ENCODE measurements at places on chromosomes 3 and 15. TPM values are rescaled to one million over a fixed set of nuclear protein-coding genes. Genes with fewer than 3 reads are reported as not detected.

DNA sequence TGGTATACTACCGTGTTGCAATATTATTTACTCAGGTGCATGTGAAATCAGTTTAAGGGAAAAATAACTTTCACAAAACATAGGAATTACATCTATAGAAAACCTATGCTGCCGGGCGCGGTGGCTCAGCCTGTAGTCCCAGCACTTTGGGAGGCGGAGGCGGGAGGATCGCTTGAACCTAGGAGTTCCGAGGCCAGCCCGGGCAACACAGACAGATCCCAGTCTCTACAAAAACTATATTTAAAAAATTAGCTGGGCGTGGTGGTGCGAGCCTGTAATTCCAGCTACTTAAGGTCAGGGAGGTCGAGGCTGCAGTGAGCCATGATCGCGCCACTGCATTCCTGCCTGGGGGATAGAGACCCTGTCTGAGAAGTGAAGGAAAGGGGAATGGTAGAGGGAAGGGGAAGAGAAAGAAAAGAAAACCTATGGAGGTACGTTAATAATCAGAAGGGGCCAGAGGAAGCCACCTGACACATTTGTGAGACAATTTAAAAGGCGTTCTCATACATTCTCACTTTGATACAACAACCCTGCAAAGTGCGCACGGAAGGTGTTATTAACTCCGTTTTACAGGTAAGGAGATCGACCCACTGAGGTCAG, 456 bp upstream of the TMEM62 start:
- H3K27me3 ChIP-seq, result no peaks in the 10 kb centered on the region
- peak overlapping the region; percentile 99 for H3K4me3 ChIP-seq
- no peak for DNase-seq

GRCh38 chr3:180036092-180036670, 556 bp downstream of the PEX5L start:
- H3K36me3 ChIP-seq, result no peaks in the 10 kb centered on the region
- peaks cover 39% of the 10 kb centered on the region for H3K27me3 ChIP-seq
- no peak overlapping the region for H3K4me3 ChIP-seq
- H3K4me1 ChIP-seq, result no peaks in the 10 kb centered on the region
- H3K27ac ChIP-seq, result no peak overlapping the region

- H3K4me1 ChIP-seq, result no peaks in the 10 kb centered on the region
- no peaks in the 10 kb centered on the region for H3K27me3 ChIP-seq
- H3K4me3 ChIP-seq, result no peak overlapping the region
- no peaks in the 10 kb centered on the region for H3K36me3 ChIP-seq
- DNase-seq, result no peak
Measured at GRCh38 chr15:79172032-79172481, 81.5 kb upstream of the RASGRF1 start.

DNA sequence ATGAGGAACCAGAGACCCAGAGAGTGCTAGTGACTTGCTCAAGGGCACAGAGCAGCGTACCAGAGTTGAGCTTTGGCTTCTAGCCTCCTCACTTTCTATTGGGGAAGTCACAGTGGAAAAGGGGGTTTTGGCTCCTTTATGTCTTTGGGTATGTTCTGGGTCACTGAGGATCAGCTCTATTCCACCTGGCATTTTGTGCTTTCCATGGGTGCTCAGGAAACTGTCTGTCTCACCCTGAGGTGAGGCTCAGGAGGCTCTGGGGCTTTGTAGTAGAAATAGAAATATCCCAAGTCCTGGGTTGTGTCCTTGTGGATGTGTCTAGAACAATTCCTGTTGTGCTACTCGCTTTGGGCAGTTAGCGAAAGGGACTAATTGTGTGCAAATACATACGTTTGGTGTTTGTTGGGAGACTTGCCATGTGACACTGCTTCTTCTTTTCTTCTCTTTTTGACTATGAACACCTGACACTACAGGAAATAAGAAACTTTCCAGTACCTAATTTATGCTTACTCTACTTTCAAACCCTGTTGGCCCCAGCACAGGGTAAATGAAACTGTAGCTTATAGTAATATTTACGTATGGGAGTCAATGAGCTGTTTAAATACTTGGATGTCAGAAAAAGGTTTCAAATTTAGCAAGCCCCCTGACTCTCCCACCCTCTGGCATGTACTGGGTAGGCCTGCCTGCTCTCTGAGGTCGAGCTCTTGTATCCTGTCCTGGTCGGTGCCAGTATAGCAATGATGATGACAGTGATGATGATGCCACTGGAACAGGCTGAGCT, 35.6 kb downstream of the SMAD3 start:
- no peaks in the 10 kb centered on the region for H3K27me3 ChIP-seq
- no peak overlapping the region for H3K4me3 ChIP-seq
- peaks cover 31% of the 10 kb centered on the region for H3K4me1 ChIP-seq
- H3K27ac ChIP-seq, result no peak overlapping the region
- DNase-seq, result no peak

DNA sequence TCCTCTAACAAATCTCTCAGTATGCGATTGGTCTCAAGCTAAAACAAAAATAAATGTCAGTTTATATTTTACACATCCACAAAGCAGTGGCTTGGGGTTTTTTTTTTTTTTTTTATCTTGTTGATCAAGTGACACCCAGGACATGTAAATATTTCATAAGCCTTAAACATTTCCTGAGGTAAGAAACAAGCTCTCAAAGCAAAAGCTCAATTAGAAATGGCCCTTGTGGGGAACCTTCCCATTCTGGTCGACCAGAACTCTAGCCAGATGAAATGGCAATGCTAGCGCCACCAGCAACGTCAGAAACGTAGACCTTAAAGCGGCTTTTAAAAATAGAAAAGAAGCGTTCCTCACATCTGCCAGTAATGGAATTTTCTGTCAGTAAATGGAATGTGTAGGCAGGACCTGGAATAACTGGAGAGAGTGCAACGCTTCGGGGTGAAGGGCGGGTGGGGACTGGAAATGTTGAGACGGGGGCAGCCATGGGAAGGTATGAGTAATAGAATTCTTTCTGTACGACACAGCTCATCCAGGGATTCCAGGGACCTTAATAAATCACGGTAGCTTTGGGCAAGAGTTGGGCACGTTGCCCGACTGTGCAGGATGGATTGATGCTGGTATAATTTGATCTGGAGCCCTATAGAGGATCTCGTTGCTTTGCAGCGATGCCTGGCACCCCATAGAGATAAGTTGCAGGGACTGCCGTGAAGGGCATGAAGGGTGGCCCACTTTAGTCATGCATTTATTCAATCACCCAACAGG, 44.4 kb downstream of the BTD start:
- H3K4me1 ChIP-seq, result peaks cover 18% of the 10 kb centered on the region
- no peaks in the 10 kb centered on the region for H3K27me3 ChIP-seq
- H3K27ac ChIP-seq, result peak overlapping the region; percentile 47
- peak; percentile 92 for DNase-seq
- H3K36me3 ChIP-seq, result no peaks in the 10 kb centered on the region
- no peak overlapping the region for H3K4me3 ChIP-seq

ITGA11 gene
- polyA plus RNA-seq, result 3.8 TPM

MELTF gene
- 2.1 TPM for polyA plus RNA-seq
